Skin of body (tissue), 3 donors: ENCODE measurements at places on chromosomes 16 and 17. TPM values are rescaled to one million over a fixed set of nuclear protein-coding genes. Genes with fewer than 3 reads are reported as not detected.

Gene ARL5C
- not detected for total RNA-seq

Gene BAHCC1
- total RNA-seq, result 9.5 TPM

Gene SSTR5
- not detected for total RNA-seq

Gene LPO
- not detected for total RNA-seq

Gene TMEM132E
- 0.49 TPM for total RNA-seq

Gene ACSM3
- 5.1 TPM for total RNA-seq

Gene IL17C
- total RNA-seq, result 0.39 TPM

Gene ZDHHC1
- total RNA-seq, result 7.0 TPM

Gene CBLN1
- 0.30 TPM for total RNA-seq

Gene TBX4
- 0.69 TPM for total RNA-seq

Gene PRR11
- 4.0 TPM for total RNA-seq

Gene ALOX15
- 2.9 TPM for total RNA-seq

Gene CES3
- total RNA-seq, result not detected

Gene ANKRD40CL
- not detected for total RNA-seq

Gene MT2A
- 10.7 TPM for total RNA-seq

Gene DRG2
- total RNA-seq, result 20.4 TPM

Gene G6PC3
- 9.4 TPM for total RNA-seq

Gene TTLL6
- not detected for total RNA-seq

Gene RMI2
- total RNA-seq, result 8.7 TPM

Gene CACNG5
- total RNA-seq, result not detected

Gene KRTAP3-2
- 2.3 TPM for total RNA-seq

Gene ADAP2
- total RNA-seq, result 10.1 TPM

Gene PLXDC1
- total RNA-seq, result 5.4 TPM

Gene NDUFAF8
- 10.7 TPM for total RNA-seq

Gene SYT17
- 3.1 TPM for total RNA-seq

Gene PSMD11
- 77.8 TPM for total RNA-seq

Gene RPS2
- 1,364 TPM for total RNA-seq

Gene ESRP2
- 22.9 TPM for total RNA-seq

Gene TMC8
- total RNA-seq, result 3.4 TPM

Gene TBC1D3K
- not detected for total RNA-seq

Gene ADAD2
- 0.39 TPM for total RNA-seq

Gene ALOXE3
- 3.2 TPM for total RNA-seq

Gene HCRT
- not detected for total RNA-seq

Gene DRC7
- total RNA-seq, result not detected

Gene ZNF75A
- 21.4 TPM for total RNA-seq

Gene CCNF
- 7.8 TPM for total RNA-seq

Gene ADAM11
- total RNA-seq, result 0.89 TPM

Gene ASB16
- 0.89 TPM for total RNA-seq

Gene STX8
- 52.1 TPM for total RNA-seq

Gene POLDIP2
- total RNA-seq, result 29.6 TPM

Gene BICDL2
- total RNA-seq, result 10.9 TPM

Gene ATXN2L
- total RNA-seq, result 48.2 TPM

Gene FBXL16
- total RNA-seq, result 0.30 TPM

Gene CCDC200
- total RNA-seq, result not detected

Gene OR1G1
- not detected for total RNA-seq

Gene RGS11
- 2.4 TPM for total RNA-seq

Gene CALCOCO2
- 44.8 TPM for total RNA-seq

Gene HBA1
- 3,010 TPM for total RNA-seq

Gene VAMP2
- 18.0 TPM for total RNA-seq

Gene GOT2
- 24.6 TPM for total RNA-seq

Gene TUBB3
- total RNA-seq, result 7.6 TPM

Gene CASKIN2
- 7.1 TPM for total RNA-seq

Gene RUNDC3A
- total RNA-seq, result 7.6 TPM

Gene MPG
- 40.4 TPM for total RNA-seq
